ENCODE measurements at places on chromosomes 5 and 9. TPM values are rescaled to one million over a fixed set of nuclear protein-coding genes. Genes with fewer than 3 reads are reported as not detected.

IRX2 gene
- 5.5 TPM for total RNA-seq

SPATA31C1 gene
- not detected for total RNA-seq

PCDHB9 gene
- total RNA-seq = 0.71 TPM

FSTL4 gene
- not detected for total RNA-seq

ARL14EPL gene
- not detected for total RNA-seq

LCN1 gene
- not detected for total RNA-seq

ASPN gene
- total RNA-seq = not detected

TLN1 gene
- 268 TPM for total RNA-seq

MLANA gene
- not detected for total RNA-seq

PNPLA7 gene
- 0.04 TPM for total RNA-seq

OTP gene
- total RNA-seq = not detected

C5orf34 gene
- total RNA-seq = 1.1 TPM

LMAN2 gene
- 308 TPM for total RNA-seq

NOXA1 gene
- 0.84 TPM for total RNA-seq

PCDHB8 gene
- total RNA-seq = 0.34 TPM

EPB41L4A gene
- 30.6 TPM for total RNA-seq

DBH gene
- not detected for total RNA-seq

CLTA gene
- 482 TPM for total RNA-seq

TAF11L10 gene
- total RNA-seq = not detected

GARNL3 gene
- 2.7 TPM for total RNA-seq

Measured in kidney epithelial cell (primary cell).